Left hindlimb (tissue), 1 donor: ENCODE measurements at places on chromosomes 3 and 15.
A peak's percentile ranks its signal among the peaks of the same experiment; 100 is the strongest.

DNA sequence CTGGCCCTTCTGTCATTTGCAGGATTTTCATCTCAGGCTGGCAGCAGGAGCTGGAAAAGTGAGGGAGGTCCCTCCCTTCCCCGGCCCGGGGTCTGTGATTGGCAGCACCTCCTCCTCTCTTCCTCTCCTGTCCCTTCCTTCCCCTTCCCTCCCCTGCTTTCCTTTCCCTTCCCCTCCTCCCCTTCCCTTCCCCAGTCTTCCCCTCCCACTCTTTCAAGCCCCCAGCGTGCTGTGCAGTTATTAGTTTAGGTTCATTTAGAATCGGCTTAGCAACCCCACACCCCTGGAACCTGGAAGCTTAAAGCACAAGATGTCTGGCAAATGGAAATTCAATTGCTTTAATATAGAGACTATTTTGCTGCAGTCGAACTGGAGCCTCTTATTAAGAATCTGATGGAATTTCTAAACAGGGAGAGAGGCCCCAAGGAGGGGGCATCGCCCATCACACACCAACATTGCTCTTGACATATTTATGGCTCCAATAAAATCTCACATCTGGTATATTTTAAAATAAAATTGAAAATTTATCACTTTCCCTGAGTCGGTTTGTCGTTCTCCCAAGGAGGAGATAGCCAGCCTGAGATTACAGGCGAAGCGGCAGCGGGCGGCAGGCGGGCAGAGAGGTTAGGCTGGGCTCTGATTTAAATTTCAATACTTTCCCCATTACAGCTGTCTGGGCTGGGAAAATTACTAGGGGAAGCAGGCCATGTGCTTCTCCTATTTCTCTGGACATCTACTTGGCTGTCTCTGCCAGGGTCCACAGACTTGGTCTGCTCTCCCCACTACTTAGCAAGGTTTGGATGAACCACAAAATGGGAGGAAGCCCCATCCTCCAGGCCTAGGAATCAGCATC is 98.9 kb downstream of the LINGO1 start:
- peak; percentile 72 for DNase-seq

DNA sequence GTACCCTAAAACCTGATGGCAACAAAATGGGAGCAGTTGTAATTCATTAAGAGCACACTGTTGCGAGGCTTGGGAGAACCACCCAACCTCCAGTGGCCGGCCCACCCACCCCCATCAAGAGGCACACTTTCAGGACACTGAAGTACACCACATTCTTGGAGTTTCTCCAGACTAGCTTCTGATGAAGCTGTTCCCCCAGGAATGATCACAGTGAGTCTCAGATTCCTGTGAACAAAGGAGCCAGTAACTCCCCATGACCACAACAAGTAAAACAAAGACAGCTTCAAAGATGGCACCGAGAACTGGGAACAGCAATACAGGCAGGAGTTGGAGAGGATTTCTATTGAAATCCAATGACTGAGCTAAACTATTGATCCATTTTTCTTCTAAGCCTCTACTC is 126.0 kb downstream of the ST8SIA2 start:
- DNase-seq, result no peak

- peak; percentile 62 for DNase-seq
Observed at GRCh38 chr15:64693134-64693533, 82.3 kb downstream of the RBPMS2 start.

DNA sequence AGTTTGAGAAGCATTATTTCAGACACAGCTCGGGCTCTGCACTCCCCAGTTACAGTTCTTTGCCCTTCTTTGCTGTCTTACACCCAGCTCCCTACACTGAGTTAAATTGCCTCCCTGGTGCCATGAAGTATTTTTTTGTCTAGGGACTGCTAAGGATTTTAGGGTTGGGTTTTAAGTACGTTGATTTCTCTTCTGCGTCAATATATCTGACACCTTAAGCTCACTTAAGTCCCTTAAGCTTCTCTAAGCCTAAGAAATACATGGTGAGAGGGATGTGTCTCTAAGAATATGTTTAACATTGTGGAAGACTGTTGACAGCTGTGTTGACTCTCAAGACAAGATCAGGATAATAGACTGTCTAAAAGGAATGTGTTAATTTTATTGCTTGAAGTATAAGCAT is 400.5 kb downstream of the PTPRG start:
- DNase-seq, result no peak

DNA sequence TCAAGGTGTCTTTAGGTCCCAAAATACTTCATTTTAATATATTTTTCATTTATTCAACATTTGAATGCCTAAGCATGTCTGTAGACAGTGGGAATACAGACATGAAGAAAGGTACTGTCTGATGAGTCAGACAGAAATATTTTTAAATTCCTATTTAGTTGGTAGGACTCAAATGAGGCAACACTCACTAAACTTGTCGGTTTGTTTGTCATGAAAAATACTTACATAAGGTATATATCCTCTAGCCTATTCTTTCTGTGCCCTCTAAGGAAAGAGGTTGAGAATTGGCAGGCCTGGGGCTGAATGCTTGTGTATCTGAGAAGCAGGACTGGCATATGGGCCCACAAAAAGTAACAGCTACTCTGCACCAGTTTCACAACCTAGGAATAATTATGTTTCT is 423.6 kb upstream of the MDFIC2 start:
- no peak for DNase-seq

GRCh38 chr3:143975554-143976152 is 4.0 kb downstream of the DIPK2A start:
- DNase-seq, result no peak
